ENCODE measurements at places on chromosomes 4 and X. TPM values are rescaled to one million over a fixed set of nuclear protein-coding genes. Genes with fewer than 3 reads are reported as not detected.

PPEF2 gene
- not detected for total RNA-seq

GRCh38 chr4:174865418-174865985 is 36.5 kb upstream of the GLRA3 start:
- no peaks in the 10 kb centered on the region for H3K27me3 ChIP-seq
- H3K27ac ChIP-seq, result no peak overlapping the region
- H3K36me3 ChIP-seq, result no peaks in the 10 kb centered on the region

CCDC158 gene
- total RNA-seq, result 0.59 TPM

DNA sequence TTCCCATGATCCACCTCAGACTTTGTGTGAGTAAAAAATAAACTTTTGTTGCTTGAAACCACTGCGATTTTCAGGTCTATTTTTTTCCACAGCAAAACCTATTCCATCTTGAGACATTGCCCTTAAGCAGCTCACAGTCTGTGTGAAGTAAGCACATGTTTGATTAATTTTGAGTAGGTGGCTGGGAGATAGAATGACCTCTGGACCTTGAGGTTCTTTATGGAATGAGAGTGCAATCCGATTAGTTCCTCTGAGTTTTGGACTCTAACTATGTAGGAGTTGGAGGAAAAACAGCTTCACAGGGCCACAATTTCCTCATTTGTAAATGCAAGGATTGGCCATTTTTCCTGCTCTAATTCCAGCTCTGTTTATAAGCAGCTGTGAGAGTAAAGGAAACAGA is 234.1 kb upstream of the IGFBP7 start:
- H3K27me3 ChIP-seq, result no peaks in the 10 kb centered on the region
- DNase-seq, result no peak
- no peaks in the 10 kb centered on the region for H3K36me3 ChIP-seq
- H3K27ac ChIP-seq, result no peak overlapping the region

DNA sequence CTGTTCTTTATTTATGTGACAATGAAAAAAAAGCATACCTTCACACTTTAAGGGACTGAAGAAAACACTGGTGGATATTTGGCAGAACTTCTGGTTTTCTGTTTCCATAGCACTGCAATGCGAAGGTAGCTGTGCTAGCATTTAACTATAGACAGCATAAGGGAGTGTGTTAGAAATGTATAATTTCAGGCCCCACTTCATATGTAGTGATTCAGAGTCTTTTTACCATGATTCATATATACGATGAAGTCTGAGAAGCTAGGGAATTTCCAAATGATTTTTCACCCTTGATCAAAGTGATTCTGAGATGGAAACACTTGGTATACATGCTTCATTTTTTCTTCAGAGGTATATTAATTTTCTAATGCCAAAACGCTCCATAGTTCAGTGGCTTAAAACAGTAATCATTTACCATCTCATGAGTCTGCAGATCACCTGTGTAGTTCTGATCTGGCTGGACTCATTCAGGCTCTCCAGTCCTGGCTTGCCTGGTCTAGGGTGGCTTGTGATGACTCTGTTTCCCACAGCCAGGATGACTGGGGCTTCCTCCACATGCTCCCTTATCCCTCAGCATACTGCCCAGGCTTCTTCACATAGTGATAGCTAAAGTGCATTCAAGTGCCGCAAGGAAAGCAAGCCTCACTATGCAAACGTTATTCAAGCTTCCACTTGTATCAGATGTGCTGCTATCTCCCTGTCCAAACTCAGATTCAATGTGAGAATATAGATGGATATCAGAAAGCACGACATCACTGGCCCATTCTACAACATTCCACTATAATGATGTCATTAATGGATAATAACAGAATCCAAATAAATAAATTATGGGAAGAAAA is 790.1 kb downstream of the TECRL start:
- H3K4me1 ChIP-seq, result no peaks in the 10 kb centered on the region
- no peaks in the 10 kb centered on the region for H3K27me3 ChIP-seq
- H3K4me3 ChIP-seq, result no peak overlapping the region
- no peak overlapping the region for H3K27ac ChIP-seq
- DNase-seq, result no peak

DNA sequence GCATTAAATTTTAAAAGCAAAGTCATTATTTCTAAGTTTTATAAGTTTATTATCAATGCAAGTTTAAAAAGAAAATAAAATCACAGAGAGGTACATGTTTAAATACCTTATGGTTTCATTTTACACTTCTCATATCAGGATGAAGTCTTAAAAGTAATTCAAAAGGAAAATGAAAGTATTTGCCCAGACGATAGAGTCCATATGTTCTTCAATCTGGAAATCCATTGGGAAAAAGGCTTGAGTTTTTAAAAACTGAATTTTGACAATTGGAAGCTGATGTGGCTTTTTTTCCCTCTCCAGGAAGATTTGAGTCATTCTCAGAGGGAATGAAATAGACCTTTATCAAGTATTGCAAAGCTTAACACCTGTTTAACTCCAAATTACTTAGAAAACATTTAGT is 37.1 kb downstream of the MAB21L2 start:
- H3K4me3 ChIP-seq, result no peak overlapping the region
- H3K27ac ChIP-seq, result no peak overlapping the region
- DNase-seq, result peak; percentile 32
- H3K27me3 ChIP-seq, result no peaks in the 10 kb centered on the region
- no peaks in the 10 kb centered on the region for H3K36me3 ChIP-seq
- H3K4me1 ChIP-seq, result no peaks in the 10 kb centered on the region

- no peak overlapping the region for H3K27ac ChIP-seq
- H3K4me3 ChIP-seq, result peak overlapping the region; percentile 64
- H3K4me1 ChIP-seq, result no peaks in the 10 kb centered on the region
- no peaks in the 10 kb centered on the region for H3K36me3 ChIP-seq
- DNase-seq, result no peak
- H3K27me3 ChIP-seq, result peaks cover 20% of the 10 kb centered on the region
These were observed 18.9 kb upstream of the GPR101 start for GRCh38 chrX:137052643-137053235.

DNA sequence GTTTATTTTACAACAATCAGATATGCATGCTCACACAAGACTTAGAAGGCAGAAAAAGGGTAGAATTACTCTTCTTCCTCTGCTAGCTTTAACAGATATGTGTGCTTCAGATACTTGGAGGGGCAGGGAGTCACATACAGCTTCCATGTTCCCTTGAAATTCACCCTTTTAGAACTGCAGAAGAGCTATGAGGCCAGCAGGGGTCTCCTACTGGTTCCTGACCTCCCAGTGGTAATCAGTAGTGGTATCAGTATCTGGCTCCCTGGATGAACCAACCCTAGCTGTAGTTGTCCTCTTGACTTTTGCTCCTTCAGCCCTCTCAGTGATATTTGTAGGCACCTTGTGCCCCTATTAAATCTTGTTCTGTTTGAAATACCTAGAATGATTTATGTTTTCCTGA is 81.5 kb downstream of the RCHY1 start:
- no peak overlapping the region for H3K27ac ChIP-seq
- H3K4me3 ChIP-seq, result no peak overlapping the region
- no peak for DNase-seq
- no peaks in the 10 kb centered on the region for H3K36me3 ChIP-seq
- no peaks in the 10 kb centered on the region for H3K4me1 ChIP-seq
- no peaks in the 10 kb centered on the region for H3K27me3 ChIP-seq

DNA sequence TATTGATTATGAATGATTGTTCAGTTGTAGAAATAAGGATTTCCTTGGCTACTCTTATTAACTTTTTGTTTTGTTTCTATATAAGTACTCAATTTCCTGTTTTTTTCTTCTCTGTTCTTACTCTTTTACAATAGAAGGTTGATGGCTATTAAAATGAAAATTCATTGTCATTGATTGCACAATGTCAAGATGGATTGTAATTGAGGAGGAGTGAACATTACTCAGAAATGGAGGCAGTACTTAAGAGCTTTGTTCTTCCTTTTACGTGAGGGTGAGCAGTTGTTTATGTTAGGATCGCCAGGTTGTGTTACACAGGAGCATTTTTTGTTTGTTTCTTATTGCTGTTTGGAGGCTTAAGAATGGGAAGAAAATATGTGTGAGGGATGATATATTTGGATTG is 2062.4 kb downstream of the ARAP2 start:
- H3K27me3 ChIP-seq, result no peaks in the 10 kb centered on the region
- no peaks in the 10 kb centered on the region for H3K36me3 ChIP-seq
- H3K27ac ChIP-seq, result no peak overlapping the region
- DNase-seq, result no peak
- H3K4me3 ChIP-seq, result no peak overlapping the region

PAGE2 gene
- total RNA-seq, result not detected

GAGE12H gene
- not detected for total RNA-seq

GRCh38 chrX:17836830-17837229 is 24.3 kb downstream of the RAI2 start:
- H3K36me3 ChIP-seq, result no peaks in the 10 kb centered on the region
- H3K4me1 ChIP-seq, result no peaks in the 10 kb centered on the region
- no peak overlapping the region for H3K27ac ChIP-seq
- no peak for DNase-seq
- no peak overlapping the region for H3K4me3 ChIP-seq

DNA sequence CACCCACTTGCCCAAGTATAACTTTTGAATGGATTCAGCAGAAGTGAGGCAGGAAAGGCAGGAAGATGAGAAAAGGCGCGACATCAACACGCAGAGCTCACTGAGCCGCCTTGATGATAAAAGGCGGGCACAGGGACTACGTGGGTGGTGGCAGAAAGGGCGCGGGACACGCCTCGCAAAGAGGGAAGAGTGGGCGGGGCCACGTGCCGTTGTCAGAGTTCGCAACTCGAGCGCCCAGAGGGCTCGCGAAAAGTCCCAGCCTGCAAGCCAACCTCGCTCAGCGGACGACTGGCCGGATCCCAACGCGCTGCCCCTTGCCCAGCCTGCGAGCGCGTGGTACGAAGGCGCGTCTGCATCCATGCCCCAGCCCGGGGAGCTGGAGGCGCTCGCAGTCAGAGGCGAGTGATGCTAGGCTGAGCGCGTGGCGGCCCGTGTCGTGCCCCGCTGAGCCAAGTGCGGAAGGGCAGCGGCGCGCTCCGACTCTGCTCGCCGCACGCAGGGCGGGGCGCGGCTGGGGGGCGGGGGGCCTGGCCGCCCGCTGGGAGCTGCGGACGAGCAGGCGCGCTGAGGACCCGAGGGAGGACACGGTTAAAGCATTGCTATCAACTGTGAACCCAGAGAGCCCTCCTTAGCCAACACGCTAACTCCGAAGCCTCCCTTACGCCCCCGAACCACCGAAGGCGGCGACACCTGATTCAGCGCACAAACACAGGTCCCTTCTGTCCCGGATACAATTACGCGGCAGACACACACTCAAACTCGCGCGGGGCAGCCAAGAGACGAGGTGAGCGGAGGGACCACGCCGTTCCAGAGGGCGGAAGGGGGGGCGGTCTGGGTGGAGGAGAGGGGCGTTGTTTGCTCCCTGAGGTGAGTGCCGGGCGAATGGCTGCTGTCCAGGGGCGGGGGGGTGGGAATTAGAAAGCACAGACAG is at the start of gene UGT8:
Gene UGT8, plus strand, starts transcription at position 617 of the 931 bp plus-strand sequence. CDS start 24,074 bp downstream, outside the sequence.
- H3K4me3 ChIP-seq, result peak within 1 kb of the TSS; percentile 51
- no peaks in the 10 kb centered on the region for H3K36me3 ChIP-seq
- peak; percentile 82 for DNase-seq
- H3K4me1 ChIP-seq, result no peaks in the 10 kb centered on the region
- peaks cover 34% of the 10 kb centered on the region for H3K27me3 ChIP-seq
- no peak within 1 kb of the TSS for H3K27ac ChIP-seq

DGAT2L6 gene
- not detected for total RNA-seq

SMIM10L2A gene
- under 0.01 TPM for total RNA-seq

TCEAL9 gene
- 96.4 TPM for total RNA-seq

TKTL2 gene
- total RNA-seq, result not detected

DNA sequence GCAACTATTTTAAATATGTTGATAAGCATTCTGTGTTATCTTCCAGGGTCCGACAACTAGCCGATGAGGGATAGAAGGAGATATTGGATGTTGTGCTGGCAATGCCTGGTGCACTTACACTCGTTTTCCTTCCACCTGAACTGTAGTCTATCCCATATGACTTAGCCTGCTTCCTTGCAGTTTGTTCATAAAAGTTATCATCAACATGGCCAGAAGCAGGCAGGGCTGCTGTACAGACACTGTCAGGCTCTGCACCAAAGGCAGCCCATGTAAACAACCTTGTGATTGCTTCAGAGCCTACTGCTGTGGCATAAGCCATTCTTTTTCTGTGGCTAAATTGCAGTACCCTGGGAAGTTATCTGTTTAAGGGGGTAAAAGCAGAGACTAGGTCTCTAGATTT is 1.6 kb downstream of the MAPK10 start:
- H3K4me1 ChIP-seq, result peaks cover 6% of the 10 kb centered on the region
- DNase-seq, result no peak
- H3K27me3 ChIP-seq, result no peaks in the 10 kb centered on the region
- H3K36me3 ChIP-seq, result no peaks in the 10 kb centered on the region
- H3K27ac ChIP-seq, result no peak overlapping the region
- no peak overlapping the region for H3K4me3 ChIP-seq

DNA sequence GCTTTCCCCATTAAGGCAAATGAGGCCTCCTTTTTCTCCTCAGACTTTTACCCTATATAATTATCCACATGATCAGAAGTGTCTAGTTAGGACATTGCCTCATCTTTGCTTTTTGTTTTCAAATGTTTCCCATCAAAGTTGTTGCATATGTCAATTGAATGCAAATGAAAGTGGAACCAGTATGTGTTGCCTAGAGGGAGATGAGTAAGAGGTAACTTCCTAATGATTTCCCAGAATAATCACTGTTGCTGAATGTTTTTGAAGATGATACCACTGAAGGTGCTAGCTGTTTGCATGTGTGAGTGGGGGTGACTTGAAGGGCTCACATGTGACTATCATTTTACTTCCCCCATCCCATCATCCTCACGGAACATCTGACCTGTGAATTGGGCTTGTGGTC is 33.9 kb downstream of the PAK3 start:
- H3K27me3 ChIP-seq, result peaks cover 5% of the 10 kb centered on the region
- DNase-seq, result no peak
- no peak overlapping the region for H3K27ac ChIP-seq
- H3K4me1 ChIP-seq, result no peaks in the 10 kb centered on the region

DNA sequence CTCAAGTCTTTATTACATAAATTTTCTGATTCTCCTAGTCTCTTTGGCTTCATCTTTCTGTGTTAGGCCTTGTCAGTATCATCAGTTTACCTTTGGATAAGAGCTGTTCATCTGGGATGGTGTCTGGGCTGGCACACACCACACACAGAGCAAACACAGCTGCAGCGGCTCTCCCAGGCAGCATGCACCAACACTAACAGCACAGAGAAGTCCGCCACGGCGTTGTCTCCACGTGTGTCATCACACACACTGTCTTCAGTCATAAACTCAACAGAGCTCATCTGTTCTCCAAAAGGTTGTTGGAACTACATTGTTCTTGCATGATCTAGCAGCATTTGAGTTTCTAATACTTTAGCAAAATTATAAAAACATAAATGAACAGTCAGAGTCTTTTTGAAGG is 851.9 kb upstream of the FRG1 start:
- H3K27me3 ChIP-seq, result no peaks in the 10 kb centered on the region
- H3K27ac ChIP-seq, result no peak overlapping the region
- DNase-seq, result no peak
- peaks cover 5% of the 10 kb centered on the region for H3K4me1 ChIP-seq
- no peak overlapping the region for H3K4me3 ChIP-seq

GRCh38 chrX:15739886-15740285 is 1.8 kb downstream of the CA5B start:
- H3K27me3 ChIP-seq, result no peaks in the 10 kb centered on the region
- no peaks in the 10 kb centered on the region for H3K36me3 ChIP-seq
- H3K4me3 ChIP-seq, result no peak overlapping the region
- no peak overlapping the region for H3K27ac ChIP-seq
